ENCODE measurements at places on chromosomes 5 and 9.

DNA sequence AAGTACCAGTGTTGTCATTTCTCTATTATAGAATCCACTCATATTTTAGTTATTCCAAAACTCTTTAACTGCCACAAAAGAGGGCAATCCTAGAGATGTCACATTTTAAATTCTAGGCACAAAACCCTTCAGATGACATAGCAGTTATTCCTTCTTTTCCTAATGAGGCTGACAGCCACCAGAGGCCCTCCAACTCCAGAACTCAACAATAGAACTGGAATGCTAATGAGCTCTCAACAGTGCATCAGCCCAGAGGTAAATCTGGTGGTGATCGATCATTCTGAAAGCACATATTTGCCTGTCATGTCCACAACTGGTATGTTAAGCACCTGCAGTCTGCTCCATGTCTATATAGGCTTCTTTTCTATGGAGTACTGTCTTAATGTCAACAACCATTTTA lies 40.2 kb upstream of the RAB3C start:
- DNase-seq = no peak

DNA sequence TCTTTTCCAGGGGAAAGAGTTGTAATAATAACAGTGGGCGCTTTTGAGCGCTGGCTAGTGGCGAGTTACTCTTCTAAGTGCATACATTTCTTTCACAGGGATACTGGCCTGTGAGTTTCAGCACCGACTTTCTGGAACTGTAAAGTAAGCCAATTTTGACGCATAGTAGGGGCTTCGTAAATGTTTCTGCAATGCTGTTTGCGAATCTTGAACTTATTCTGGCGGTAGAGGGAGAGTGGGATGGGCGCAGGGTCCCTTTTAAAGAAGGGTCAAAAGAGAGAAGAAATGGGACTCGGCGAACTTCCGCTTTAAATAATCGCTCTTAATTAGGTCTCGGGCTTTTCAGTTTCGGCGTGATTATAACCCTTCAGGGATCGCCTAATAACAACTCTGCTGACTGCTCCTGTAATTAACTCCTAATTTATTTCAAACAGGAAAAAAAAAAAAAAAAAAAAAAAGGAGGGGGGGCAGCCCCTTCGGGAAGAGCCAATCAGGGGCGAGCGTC lies 351 bp upstream of the MSX2 start:
- no peak for DNase-seq

GRCh38 chr5:90287036-90287435 lies 122.5 kb downstream of the CETN3 start:
- no peak for DNase-seq

- no peak for DNase-seq
Measured at GRCh38 chr5:132612846-132613245, 45.1 kb upstream of the IL13 start.

- DNase-seq = no peak
Measured at GRCh38 chr9:115553060-115553773, 435.3 kb upstream of the TNC start.

DNA sequence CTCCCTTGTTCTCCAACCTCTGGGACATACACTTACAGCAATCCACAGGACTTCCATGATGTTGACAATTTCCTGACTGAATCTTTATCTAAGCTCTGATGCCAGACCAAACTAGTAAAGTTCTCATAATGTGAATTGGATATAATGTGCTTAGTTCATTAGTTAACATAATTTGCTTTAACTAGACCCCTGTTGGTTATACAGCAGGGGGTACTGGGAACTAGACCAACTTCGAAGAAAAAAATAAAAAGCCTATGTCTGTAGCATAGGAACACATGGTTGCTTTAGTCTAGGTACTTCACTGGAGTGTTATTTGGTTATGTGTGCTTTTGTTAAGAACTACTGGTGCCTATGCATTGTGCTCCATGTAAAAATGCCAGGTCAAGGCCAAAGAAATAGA lies 173.8 kb downstream of the ADAMTS6 start:
- no peak for DNase-seq

- DNase-seq = no peak
Measured at GRCh38 chr5:33319151-33319550, 121.6 kb upstream of the TARS1 start.

GRCh38 chr9:109868207-109868606 lies 88.2 kb downstream of the PALM2AKAP2 start:
- DNase-seq = no peak

- DNase-seq = no peak
Measured at GRCh38 chr5:168303393-168304025, 12.1 kb downstream of the WWC1 start.

- DNase-seq = no peak
Measured at GRCh38 chr5:138289296-138289695, 14.9 kb upstream of the GFRA3 start.

DNA sequence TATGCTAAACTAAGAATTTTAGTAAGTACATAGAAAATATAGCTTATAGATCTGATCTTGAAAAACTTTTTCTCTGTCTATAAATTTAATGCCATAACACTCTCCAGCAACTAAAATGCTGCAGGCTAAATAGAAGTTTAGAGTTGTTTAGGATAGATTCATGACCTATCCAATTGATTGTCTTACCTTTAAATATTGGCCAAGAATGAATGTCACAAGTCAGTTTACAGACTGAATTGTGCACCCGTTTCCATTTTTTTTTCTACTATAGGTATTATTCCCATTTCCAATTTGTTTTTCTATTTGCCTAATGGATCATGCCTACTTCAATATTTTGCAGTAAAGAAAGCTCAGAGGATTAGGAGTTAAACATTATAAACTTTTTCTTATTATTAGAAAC lies 129.5 kb downstream of the MLLT3 start:
- no peak for DNase-seq

- no peak for DNase-seq
Measured at GRCh38 chr9:97761879-97762278, 64.7 kb upstream of the XPA start.

DNA sequence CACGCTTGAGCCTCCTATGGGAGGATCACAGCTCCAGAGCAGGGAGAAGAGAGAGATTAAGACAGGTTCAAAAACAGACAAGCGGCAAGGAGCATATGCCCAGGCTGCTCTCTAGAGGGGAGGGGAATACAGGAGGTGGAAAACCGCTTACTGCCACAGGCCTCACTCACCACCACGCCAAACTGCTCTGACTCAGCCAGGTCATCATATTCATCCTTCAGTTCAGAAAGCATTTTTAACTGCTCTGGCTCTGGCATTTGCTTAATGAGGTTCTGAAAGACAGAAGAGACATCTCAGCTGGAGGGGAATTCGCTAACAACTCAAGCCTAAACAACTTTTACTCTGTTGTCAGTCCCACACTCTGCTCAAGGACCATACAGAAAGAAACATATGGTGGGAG lies 40.1 kb downstream of the PCDHGC5 start:
- no peak for DNase-seq

DNA sequence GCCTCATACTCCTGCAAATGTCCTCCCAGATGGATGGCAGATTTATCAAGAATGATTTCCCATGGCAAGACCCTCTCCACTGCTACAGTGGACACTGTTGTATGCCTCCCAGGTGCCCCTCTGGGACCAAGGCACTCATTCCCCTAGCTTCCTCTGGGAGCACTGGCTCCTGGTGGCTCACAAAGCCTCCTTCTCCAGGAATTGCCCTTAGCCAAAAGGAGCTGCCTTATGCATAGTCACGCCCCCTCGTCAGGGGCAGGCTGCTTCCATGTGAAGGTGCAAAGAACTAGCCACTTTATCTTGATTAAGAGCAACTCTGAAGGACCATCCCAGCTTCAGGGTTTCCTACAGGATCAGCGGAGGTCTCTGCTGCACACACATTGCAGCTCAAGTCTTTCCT lies 358.1 kb downstream of the CDK5RAP2 start:
- no peak for DNase-seq
